ENCODE measurements at places on chromosomes 3 and 15.

- DNase-seq, result no peak
These were observed 251.7 kb upstream of the ROBO2 start for GRCh38 chr3:76788206-76788605.

GRCh38 chr3:147651107-147651778 lies 242.1 kb downstream of the ZIC1 start:
- no peak for DNase-seq

- no peak for DNase-seq
These were observed 1087.1 kb upstream of the ALCAM start for GRCh38 chr3:104279617-104280016.

DNA sequence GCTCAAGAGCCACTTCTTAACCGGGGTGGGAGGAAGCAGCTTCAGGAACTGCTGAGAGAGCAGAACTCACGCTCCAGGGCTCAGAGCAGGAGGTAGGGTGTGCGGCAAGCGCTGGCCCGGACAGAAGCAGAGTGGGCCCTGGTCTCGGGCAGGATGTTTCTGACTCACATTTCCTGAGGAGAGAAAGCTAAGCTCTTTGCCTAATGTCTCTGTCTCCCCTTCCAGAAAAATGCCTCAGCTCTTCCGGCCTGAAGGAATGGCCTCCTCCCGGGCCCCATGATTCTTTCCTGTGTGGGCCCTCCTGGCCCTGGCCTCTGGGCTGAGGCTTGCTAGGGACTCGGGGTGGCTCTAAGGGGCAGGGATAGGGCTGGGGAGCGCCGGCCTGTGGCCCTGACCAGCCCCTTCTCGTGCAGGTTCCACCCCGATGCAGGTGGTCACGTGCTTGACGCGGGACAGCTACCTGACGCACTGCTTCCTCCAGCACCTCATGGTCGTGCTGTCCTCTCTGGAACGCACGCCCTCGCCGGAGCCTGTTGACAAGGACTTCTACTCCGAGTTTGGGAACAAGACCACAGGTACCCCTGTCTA lies 4.1 kb upstream of the STAB1 start:
- DNase-seq, result no peak

- no peak for DNase-seq
These were observed 9.2 kb downstream of the LXN start for GRCh38 chr3:158663246-158663645.

GRCh38 chr3:9384141-9384828 lies 13.1 kb upstream of the SETD5 start:
- DNase-seq, result no peak

DNA sequence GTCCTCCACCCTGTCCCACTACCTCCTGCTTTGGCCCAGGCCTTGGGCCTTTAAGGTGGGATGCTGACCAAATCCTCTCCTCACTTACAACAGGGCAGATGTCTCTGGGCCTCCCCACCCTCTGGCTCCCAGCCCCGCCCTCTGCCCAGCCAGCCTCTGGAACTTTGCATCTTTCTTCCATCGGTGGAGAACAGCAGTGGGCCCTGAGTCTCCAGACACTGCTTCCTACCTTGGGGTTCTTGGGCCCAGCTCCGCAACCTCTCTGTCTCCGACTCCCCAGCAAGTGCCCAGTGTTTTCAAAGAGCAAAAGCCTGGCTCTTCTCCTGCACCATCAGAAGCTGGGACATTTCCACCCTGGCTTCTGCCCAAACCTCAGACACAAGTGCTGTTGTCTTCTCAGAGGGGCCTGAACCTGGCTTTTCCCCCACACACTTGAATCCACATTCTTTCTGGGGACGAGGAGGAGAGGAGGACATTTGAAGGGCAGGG lies 33.1 kb downstream of the MRAS start:
- DNase-seq, result no peak

GRCh38 chr15:37550360-37551024 lies 383.9 kb upstream of the TMCO5A start:
- no peak for DNase-seq

DNA sequence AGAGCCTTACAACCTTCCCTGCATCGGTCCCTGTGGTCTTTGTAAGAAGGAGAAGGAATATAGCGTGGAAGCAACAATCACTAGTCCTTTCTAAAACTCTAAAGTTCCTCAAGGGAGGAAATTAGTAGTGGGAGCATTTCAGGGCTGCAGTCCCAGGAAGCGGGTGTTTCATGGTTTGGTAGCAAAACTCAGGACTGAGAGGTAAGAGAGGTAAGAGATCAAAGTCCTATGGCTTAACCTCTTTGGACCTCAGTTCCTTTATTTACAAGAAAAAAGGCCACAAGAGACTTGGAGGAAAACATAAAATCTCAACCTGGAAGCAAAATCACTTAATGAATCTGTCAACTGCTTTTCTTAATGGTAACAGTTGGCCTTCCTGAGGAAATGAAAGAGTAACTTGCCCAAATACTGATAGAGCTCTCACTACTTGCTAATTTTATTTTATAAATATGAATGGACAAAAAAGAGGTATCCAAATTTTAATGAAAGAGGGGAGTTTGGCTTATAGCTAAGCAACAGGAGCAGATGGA lies 14.3 kb downstream of the LRRC28 start:
- no peak for DNase-seq

- no peak for DNase-seq
These were observed 123.3 kb upstream of the NANOGP8 start for GRCh38 chr15:35208353-35208752.

GRCh38 chr15:38795471-38796245 lies 231.0 kb upstream of the RASGRP1 start:
- DNase-seq, result no peak

GRCh38 chr15:40793216-40793989 lies 13.5 kb upstream of the ZFYVE19 start:
- no peak for DNase-seq

GRCh38 chr3:33030246-33030645 lies 66.7 kb downstream of the GLB1 start:
- no peak for DNase-seq

GRCh38 chr15:85825719-85826118 lies 31.0 kb upstream of the KLHL25 start:
- DNase-seq, result no peak

DNA sequence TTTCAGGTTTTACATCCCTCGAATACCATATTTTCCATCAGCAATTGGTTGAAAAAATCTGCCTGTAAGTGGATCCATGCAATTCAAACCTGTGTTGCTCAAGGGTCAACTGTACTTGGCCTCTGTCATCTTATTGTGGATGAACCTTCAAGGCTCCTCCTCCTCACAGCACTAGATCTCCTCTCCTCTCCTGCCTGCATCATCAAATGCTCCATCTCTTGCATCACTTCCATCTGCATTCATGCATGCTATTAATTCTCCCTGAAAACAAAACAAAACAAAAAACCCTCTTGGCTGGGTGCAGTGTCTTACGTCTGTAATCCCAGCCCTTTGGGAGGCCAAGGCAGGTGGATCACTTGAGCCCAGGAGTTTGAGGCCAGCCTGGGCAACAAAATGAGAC lies 10.1 kb downstream of the BCL2L10 start:
- no peak for DNase-seq

- DNase-seq, result no peak
These were observed 404.8 kb downstream of the PTPRG start for GRCh38 chr3:61966200-61966599.

DNA sequence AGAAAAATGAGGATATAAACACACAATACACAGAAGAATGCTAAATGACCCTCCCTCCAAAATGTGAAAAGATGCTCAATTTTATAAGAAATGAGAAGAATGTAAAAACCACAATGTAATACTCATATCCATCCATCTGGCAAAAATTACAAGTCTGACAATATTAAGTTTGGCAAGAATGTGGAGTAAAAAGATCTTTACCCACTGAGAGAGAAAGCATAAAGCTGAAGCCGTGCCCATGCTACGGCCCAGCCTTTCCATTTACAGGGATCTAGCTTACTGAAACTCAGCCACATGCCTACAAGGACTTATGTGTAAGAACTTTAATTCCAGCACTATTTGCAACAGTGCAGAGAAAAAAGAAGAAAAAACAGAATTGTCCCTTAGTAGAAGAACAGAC lies 42.9 kb downstream of the ATP13A3 start:
- no peak for DNase-seq

DNA sequence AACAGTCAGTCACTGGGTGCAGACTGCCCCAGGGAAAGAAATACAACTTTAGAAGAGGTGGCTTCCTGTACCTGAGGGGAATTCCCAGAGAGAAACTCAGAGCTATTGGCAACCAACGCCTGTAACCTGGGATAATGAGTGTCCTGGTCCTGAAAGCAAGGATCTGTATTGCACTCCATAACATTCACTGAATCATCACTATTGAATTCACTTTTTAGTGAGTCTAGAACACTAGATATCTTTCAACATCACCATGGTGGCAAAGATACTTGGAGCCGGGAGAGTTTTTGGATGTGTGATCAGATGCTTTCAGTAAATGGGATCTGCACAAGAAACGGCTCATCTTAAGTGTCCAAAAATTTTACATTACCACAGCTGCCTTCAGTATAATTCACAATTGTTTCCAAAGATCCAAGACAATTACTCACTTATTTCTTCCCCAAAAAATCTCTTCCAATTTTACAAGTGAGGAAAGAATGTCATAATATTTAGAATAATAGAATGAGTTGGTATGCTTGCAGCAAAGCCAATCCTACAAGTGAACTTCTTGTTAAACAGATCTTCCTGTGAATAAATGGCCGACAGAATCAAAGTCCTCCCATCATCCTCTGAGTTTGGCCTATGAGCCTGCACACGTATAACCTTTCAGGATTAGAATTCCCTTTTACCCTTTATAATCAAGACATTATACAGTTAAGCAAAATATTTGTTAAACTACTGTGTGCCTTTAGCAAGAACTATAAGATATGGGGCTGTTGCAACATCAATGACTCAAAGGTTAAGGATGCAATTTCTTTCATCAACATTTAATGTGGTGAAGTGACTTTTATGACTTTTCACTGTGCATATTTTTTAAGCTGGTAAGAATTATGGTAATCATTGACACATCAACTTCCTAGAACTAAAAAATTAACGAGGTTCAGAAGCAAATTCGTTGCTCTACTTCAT lies 243.3 kb upstream of the COL8A1 start:
- DNase-seq, result no peak

DNA sequence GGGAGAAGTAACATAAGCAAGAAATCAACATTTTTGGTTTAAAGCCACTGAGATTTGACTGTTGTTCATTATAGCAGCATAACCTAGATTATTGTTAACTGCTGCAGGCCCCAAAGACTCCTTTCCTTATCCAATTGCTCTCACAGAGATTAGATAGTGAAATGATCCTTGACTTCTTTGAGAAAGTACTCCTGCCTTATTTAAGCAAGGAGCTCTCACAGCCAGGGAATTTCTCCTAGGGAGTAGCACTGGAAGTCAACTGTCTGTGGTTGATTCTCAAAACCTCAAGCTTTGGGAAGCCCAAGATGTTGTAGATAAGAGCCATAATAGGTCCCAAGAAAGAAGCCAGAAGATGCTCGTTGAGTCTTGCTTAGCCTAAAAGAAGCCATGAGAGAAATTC lies 151.8 kb upstream of the TSC22D2 start:
- no peak for DNase-seq

DNA sequence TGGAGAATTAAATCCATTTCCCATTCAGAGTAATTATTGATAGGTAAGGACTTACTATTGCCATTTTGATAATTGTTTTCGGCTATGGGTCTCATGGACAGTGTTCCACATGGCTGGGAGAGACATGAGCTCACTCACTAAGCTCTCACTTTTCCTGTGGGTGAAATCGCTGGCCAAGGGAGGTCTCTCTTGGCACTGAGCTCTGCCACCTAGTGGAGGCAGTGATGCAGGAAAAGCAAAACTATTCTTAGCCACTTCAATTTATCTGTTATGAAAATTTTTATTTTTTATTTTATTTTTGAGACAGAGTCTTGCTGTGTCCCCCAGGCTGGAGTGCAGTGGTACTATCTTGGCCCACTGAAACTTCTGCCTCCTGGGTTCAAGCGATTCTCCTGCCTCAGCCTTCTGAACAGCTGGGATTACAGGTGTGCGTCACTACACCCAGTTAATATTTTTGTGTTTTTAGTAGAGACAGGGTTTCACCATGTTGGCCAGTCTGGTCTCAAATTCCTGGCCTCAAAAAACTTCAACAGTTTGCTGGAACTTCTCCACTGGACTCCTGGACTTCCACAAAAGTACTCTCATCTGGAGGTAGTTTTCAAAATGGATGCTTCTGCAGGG lies 4.7 kb upstream of the RNF13 start:
- DNase-seq, result no peak

GRCh38 chr3:196640297-196641018 lies 964 bp downstream of the NRROS start:
- DNase-seq, result no peak

DNA sequence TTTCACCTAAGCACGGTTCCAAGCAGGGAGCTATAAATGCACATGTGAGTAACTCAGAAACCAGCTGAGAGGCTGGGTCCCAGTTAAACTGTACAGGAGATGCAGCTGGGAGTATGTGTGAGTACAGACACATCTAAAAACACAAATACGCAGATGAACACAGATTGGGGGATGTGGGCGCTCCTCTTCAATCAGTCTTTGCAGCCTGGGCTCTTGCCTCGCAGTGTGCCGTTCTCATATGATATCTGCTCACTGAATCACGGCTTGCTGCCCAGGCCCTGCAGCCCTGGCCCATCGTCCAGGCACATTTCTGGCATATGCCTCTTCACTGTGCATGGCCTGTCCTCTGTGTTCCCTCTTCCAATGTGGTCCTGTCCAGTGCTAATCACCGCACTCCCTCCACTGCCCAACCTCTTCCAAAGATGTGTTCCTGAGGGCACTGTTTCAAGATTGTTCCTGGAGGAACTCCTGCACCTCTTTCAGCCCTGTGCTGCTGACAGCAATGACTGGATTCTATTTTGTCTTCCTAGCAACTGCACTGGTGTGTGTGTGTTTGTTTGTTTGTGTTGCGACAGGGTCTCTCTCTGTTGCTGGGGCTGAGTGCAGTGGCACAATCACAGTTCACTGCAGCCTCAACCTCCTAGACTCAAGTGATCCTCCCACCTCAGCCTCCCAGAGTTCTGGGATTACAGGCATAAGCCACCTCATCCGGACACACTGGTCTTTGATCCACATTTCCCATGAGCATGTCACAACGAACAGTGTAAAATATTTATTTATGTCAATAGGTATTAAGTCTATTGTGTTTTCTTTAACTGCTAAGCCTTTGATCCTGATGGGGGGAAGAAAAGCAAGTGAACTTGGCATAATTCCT lies 17.0 kb downstream of the CA12 start:
- no peak for DNase-seq

DNA sequence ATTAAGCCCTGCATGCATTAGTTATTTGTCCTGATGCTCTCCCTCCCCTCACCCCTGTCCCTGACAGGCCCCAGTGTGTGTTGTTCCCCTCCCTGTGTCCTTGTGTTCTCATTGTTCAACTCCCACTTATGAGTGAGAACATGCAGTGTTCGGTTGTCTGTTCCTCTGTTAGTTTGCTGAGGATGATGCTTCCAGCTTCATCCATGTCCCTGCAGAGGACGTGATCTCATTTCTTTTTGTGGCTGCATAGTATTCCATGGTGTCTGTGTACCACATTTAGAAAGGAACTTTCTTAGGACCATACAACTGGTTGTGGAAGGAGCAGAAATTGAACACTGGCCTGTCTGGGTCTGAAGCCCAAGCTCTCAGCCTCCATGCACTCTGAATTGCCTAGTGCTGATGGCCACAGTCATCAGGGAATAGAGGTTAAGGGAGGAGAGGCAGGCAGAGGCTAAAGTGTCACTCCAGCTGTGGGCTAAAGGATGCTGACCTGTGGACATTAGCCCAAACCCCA lies 138.5 kb downstream of the FNDC3B start:
- no peak for DNase-seq
